Ureter (tissue), 1 donor: ENCODE measurements at places on chromosomes 4 and X. TPM values are rescaled to one million over a fixed set of nuclear protein-coding genes. Genes with fewer than 3 reads are reported as not detected.

DNA sequence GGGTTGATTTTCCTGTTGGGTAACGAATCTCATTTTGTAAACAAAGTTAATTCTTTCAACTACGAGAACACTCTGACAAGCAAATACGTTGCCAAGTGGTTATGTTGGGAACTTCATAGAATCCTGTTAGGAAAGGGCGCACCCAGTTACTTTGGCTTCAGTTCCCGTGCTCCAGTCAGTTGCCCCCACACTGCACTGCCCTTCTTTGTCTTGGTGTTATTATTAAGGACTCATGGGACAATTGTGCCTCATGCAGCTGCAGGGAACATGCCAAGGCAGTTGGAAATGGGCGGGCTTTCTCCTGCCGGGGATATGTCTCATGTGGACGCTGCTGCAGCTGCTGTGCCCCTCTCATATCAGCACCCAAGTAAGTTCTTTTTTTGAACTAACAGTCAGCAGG, 28.9 kb downstream of the OFD1 start:
- no peak for DNase-seq

- DNase-seq: no peak
Measured at GRCh38 chrX:154827194-154828015, 7.1 kb downstream of the SMIM9 start.

- DNase-seq: no peak
Measured at GRCh38 chr4:110769578-110769977, 146.7 kb upstream of the PITX2 start.

- DNase-seq: no peak
Measured at GRCh38 chrX:115531818-115532403, 29.1 kb upstream of the PLS3 start.

DNA sequence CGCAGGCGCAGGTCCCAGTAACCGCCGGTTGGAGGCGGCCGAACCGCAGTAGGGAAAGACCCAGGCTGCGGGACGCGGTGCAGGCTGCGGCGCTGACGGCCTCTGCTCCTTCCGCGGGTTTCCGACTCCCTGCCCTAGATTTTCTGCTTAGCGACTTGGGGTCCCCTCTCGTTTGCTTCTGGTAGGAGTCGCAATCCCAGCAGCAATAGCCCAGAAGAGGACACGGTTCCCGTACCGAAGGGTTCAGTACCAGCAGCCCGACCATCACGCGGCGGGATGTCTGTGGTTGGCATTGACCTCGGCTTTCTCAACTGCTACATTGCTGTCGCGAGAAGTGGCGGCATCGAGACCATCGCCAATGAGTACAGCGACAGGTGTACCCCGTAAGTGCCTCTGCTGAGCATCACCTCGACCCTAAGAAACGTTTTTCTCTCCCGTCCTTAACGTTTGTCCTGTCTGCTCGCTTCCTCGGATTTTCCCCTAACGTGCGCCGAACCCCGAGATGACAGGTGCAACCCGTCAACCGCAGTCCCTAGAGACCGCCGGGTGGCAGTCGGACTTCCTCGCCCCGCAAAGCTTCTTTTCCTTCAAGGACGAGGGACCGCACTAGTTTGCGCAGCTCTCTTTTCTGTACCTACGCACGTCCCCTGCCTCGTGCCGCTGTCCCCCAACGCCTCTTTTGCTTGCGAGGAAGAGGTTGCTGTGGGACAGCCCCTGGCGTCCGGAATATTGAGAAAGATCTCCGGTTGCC, at the start of gene HSPA4L:
Gene HSPA4L (plus strand): TSS at position 48 of the 751 bp plus-strand sequence. CDS start 229 bp downstream, at position 277.
- DNase-seq: no peak

DNA sequence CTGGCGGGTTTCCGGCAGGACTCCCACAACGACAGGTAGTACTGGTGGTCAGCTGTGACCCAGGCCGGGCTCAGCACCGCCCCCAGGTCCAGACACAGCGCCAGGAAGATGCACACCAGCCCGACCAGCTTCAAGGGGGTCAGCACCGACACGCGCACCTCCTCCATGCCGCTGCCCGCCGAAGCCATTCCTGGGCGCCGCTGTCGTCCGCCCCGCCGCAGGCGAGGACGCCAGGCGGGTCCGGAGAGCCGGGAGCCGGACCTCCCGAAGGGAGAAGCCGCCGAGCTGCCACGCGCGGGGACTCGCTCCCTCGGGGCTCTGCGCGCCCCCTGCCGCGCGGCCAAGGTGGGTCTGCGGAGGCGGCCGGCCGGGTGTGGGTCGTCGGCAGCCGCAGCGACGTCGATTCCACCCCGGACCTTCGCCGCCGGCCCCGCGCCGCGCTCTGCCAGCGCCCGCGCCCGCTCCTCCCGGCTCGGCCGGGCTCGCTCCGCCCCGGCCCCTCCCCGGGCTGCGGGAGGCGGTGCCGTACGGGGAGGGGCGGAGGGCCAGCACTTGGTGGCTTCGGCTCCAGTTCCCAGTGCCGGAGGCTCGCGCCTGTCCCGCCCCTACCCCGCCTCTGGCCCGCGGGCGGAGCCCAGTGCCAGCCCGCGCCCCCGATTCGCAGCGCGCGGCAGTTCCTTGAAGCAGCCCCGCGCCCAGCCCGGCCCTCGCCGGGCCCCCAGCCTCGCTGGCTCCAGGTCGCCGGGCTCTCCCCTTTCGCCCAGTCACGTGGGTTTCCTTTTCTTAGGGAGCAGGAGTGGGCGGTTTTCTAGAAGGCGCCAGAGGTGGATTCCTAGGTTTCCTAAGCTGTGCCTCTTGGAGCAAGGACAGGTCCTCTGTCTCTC, at the start of gene TMEM47:
Gene TMEM47 (minus strand): TSS at position 444 of the 884 bp plus-strand sequence. CDS start 256 bp downstream, at position 188.
- peak; percentile 67 for DNase-seq

- DNase-seq: no peak
Measured at GRCh38 chrX:119477812-119478232, 9.6 kb downstream of the SLC25A5 start.

- DNase-seq: no peak
Measured at GRCh38 chr4:152953514-152953913, 17.4 kb downstream of the FHDC1 start.

DNA sequence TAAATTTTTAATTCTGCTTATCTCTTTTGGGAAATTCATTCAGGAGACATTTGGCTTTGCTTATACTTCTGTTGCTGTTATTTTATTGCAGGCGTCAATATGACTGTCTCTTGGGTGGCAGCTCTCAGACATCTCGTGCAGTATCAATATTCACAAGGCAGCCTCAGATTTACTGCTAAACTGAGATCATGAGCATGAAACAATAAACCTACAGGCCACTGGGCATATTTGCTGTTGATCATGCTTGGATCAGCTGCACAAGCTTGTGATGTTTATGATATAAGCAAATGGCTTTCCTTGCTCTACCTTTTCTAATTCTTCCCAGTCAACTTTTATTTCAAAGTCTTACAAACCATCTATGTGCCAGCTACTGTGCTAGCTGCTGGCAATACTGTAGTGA, 39.2 kb downstream of the TSPAN5 start:
- DNase-seq: no peak

DNA sequence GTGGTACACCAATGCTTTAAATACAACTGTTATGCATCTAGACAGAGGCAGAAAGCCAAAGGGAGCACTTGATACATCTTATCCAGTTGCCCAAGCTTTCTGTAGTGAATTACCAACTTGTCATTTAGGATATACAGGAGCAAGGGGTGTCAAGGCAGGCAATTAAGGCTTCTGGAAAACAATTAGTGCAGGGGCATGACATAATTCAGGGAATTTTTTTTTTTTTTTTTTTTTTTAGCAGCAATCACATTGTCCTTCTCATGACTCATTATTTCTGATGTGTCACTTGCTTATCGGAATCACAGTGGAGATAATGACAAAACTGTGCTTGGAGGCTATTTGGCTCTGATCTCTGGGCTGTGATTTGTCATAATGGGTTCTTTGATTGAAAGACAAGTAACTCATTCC, 259.5 kb downstream of the ARHGAP24 start:
- no peak for DNase-seq

DNA sequence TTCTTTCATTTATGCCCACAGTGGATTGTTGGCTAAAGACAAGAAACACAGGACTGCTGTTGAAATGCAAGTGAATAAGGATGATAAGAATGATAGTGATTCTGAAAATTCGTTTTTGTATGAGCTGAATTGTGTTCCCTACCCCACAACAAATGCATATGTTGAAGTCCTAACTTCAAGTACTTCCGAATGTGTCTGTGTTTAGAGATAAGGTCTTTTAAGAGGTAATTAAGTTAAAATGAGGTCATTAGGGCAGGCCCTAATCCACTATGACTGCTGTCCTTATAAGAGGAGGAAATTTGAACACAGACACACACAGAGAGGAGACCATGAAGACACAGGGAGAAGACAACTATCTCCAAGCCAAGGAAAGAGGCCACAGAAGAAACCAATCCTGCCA, 126.6 kb upstream of the ACSL4 start:
- no peak for DNase-seq

DNA sequence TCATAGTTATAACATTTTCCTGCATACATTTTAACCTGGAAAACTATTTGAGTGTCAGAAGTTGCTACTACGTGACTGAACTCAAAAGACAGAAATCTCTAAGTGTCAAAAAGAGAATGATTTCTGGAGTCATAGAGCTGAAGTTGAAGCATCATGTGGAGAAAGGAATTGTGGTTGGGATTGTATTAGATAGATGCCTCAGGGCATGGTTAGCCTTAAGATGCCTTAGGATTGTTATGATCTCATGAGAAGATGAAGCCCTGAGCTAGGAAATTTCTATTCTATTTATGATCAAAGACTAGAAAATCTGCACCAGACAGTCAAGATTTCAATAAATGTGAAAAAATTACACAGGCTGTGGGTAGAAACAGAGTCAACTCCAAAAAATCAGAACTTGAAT, 20.2 kb downstream of the EPGN start:
- no peak for DNase-seq

- DNase-seq: no peak
Measured at GRCh38 chrX:95057341-95057740, 1383.3 kb downstream of the FAM133A start.

DNA sequence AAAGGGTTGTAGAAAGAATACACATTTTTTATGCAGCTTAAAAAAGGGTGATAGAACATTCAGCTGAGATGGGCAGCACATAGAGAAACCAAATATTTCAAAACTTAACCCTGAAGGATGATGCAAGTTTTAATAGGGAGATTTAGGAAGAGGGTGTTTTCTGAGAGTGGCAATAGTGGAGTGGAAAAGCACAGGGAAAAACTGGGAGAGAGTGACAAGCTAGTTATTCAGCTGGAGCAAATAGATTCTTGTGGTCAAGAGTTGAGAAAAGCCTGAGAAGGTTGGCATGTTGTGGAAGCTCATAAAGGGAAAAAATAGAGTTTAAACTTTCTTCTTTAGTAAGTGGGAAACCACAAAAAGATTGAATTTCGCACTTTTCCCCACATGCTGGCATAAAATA, 359.6 kb upstream of the PITX2 start:
- DNase-seq: no peak

DNA sequence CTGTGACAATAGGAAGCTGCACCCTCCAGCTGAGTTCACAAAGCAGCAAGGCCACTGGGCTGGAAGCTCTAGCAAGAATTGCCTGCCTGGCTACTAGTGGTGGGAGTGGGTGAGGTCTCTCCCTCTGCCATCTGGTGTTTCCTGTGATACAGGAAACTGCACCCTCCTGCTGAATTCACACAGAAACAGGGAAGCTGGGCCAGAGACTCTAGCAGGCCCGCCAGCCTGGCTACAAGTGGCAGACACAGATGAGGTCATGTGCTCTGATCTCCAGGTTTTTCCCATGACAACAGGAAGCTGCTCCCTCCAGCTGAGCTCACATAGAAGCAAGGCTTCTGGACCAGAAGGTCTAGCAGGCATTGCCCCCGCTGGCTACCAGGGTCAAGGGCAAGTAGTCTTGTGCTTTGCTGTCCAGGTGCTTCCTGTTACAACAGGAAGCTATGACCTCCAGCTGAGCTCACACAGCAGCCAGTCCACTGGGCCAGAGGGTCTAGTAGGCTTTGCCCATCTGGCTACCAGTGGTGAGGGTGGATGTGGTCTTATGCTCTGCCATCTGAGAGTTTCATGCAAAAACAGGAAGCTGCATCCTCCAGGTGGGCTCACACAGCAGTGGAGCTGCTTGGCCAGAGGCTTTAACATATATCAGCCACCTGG, 41.5 kb upstream of the ZXDA start:
- DNase-seq: no peak

DNA sequence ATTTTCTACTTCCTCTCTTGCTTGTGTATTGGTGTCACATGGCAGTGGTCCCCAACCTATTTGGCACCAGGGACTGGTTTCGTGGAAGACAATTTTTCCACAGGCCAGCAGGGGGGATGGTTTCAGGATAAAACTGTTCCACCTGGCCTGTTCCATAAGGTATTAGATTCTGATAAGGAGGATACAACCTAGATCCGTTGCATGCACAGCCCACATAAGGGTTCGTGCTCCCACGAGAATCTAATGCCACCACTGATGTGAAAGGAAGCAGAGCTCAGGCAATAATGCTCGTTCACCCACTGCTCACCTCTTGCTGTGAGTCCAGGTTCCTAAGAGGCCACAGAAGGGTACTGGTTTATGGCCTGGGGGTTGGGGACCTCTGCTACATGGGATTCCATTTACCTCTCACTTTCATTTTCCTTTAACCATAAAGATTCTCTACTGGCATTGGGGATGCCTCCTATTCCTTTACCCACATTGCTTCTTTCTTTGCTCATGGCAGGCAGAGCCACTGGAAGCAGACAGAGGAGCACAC, 38.1 kb downstream of the SEC31A start:
- DNase-seq: no peak

- DNase-seq: no peak
Measured at GRCh38 chr4:115107411-115107810, 6.0 kb downstream of the NDST4 start.

DNA sequence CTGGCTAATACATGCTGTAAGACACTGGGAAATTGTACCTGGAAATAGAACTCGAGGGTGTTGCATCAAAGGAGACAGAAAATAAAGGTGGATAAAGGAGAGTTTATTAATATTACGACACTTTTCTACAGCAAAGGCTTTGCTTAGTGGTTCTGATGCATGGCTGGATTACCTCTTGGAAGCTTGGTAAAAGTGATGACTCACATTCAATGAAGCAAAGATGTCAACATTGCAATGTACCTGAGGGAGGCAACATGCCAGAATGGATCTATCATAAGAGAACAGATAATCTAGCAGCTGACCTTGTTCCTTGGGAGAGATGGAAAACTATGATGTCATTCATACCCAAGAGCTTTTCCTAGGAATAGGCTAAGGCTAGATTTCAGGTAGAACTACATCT, 735.1 kb upstream of the DIAPH2 start:
- DNase-seq: no peak

DNA sequence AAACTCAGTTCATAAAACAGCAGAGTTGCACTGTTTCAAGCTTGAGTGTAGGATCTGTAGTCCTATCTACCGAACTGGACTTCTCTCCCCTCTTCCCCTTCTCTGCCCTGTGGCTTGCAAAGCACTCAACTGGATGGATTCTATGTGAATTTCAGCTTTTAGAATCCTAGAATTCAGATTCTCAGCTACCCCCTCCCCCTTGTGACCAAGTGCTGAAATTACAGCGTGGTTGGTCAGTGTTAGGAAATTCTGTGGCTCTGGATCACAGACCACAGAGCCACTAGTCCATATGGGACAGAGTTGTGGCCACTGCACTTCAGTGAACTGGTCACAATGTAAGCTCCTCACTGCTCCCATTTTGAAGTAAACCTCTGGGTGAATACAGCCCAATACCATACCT, 64.6 kb upstream of the TRPC5 start:
- DNase-seq: no peak

- DNase-seq: no peak
Measured at GRCh38 chrX:37455381-37455780, 106.2 kb downstream of the PRRG1 start.

The RTL5 gene
- total RNA-seq: 9.8 TPM

The HS6ST2 gene
- 6.8 TPM for total RNA-seq

The PPEF2 gene
- total RNA-seq: not detected

The CXCL3 gene
- total RNA-seq: not detected

The FOXR2 gene
- total RNA-seq: not detected

The SERPINA7 gene
- total RNA-seq: not detected

The ZMAT1 gene
- total RNA-seq: 23.1 TPM

The GAGE12E gene
- not detected for total RNA-seq

The FSTL5 gene
- not detected for total RNA-seq
